ENCODE measurements at places on chromosomes 12 and 14.

DNA sequence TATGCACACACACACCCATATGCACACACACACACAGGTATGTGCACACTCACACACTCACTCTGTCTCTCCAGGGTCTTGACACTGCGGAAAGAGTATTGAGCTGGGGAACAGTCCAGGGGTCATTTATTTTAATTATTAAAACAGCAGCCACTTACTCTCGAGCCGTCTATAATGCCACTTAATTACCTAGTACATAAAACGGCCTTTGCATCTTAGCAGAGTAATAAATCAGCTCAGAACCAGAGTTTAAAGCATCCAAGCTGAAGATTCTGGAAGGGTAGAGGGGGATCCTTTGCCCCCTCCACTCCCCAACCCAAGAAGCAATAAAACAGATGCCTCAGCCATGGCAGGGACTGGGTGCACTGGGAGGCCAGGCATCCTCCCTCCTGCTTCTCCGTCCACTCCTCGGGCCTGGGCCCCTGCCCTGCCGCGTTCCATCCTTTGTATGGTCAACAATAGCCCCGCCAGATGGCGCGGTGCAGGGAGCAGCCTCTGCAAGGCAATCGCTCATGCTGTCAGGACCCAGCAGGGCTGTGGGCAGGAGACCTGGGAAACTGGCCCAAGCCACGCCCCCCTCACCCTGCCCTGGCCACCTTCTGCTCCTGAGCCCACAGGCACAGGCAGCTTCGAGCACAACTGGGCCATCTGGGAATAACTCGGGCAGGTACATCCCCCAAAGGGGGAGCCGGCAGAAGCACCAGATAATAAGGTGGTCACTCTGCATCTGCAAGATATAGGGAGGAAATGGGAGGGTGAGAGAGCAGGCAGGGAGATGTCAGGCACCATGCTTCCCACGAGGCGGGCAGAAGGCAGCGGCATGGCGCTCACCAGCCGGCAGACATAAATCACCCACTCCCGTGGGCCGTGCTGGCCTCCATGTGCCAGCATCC, 40.9 kb downstream of the CCDC85C start:
- no peak for DNase-seq

GRCh38 chr14:75969126-75969525, 12.7 kb downstream of the TGFB3 start:
- no peak for DNase-seq

DNA sequence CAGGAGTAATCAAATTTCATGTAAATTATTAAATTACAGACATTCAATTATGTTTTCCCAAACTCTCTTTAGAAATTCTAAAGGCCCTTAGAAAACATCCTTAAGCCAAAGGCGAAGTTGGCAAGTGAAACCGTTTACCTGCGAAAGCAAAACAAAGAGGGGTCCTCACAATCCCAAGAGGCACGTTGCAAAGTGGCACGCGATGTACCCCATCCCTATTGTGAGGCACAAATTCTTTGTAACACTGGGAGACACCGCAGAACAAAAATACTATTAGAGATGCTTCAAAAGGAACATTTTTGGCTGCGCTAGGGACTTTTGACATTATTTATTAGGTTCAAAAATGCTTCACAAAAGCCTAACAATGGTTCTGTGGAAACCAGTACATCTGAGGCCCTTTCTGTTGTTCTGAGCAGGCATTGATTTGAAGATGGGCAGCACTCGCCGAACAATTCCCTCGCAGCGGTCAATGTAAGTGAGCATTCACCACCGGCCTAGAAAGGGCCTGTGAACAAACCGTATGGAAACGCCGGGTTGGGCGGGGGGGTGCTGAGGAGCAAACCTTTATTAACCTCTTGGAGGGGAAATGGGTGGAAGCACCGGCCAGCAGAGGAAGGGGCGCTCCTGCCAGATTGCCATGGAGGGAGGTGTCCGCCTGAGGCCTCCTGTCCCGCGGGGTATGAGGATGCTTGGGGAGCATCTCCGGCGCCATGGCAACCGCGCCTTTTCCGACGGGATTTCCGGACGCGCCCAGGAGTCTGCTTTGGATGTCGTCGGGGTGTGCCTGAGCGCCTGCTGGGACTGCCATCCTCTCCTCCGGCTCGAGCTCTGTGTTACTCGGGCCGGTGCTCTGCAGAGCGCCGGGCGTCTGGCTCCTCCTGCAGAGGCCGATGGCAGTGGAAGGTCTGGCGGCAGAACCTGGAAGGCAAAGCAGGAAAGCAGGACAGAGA, 193.9 kb downstream of the C12orf42 start:
- no peak for DNase-seq

GRCh38 chr12:47705229-47705565, 633 bp downstream of the RPAP3 start:
- no peak for DNase-seq

DNA sequence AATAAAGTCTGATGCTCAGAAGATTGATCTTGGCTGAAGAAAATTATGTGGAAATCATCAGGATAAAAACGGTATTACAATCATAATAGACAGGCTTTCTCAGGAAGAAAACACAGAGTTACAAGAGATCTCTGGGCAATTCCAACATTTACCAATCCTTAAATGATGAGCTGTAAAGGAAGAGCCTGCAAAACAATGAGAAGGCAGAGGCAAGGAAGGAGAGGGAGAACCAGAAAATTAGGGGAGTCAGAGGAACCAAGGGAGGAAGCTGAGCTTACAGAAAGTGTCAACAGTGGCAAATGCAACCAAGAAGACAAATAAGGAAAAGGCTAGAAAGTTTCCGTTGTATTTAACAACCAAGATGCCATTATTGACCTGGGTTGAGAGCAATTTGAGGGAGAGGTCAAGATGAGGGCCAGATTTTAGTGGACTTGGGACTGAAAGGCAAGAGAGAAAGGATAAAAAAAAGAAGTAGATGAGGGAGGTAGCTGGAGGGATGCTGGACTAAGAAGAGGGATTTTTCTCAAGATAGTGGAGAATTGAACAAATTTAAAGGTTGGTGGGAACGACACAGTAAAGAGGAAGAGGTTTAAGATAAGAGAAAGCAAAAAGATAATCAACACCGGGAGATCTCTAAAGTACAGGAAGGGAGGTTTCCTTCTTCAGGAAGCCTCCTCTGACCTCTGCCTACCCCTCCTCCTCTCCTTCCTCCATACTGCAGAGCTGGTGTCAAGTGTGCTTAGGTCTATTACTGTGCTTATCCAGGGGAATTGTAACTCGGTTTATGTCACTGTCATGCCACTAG, 116.9 kb downstream of the DUSP6 start:
- no peak for DNase-seq

GRCh38 chr12:62103748-62104147, 156.5 kb upstream of the USP15 start:
- no peak for DNase-seq

DNA sequence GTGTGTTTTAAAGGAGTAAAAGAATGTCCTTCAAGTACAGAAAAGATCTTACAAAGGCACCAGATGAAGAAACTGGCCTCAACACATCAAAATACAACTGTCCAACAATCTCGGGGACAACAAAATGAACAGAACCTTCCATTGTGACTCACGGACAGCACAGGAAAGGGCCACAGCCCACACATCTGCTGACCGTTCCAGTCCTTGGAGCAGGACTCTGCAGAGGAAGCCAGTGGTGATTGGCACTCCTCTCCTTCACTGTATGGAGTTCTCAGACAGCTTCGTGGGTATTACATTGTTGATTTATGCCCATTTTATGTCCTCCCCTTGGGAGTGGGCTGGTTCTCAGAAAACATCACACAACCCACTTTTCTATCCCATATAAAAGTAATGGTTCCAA, 32.5 kb upstream of the TC2N start:
- peak; percentile 15 for DNase-seq

- DNase-seq: peak; percentile 82
Observed at GRCh38 chr12:50690925-50691324, 73.0 kb upstream of the ATF1 start.

DNA sequence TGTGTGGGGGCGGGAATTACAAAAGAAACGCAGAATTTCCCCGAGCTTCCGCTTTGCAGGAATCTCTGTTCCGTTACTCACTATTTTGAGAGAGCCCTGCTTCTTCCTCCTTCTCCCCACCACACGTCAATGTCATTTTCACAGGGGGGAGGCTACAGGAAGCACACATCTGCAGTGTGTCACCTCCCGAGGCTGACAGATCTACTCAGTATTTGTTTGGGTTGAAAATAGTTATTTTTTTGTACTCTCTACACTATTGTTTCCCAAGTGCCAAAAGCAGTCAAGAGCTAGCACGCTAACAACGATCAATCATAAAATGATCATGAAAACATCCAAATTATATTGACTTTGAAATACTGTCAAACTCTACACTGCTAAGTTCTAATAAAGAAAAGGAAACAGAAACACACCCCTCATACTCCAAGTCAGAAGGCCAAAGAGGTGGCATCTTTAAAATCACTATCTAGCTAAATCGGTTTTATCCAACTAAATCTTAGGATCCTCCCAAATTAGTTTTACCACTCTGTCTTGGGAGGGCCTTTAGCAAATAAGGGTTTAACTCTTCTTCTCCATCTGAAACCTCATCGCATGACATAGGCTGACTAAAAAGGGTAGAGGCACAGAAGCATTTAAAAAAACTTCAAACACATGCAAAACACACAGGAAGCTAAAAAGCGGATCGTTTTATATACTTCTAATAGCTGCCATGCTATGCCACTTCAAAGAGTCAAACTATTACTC, 51.8 kb downstream of the FOXN3 start:
- DNase-seq: no peak

DNA sequence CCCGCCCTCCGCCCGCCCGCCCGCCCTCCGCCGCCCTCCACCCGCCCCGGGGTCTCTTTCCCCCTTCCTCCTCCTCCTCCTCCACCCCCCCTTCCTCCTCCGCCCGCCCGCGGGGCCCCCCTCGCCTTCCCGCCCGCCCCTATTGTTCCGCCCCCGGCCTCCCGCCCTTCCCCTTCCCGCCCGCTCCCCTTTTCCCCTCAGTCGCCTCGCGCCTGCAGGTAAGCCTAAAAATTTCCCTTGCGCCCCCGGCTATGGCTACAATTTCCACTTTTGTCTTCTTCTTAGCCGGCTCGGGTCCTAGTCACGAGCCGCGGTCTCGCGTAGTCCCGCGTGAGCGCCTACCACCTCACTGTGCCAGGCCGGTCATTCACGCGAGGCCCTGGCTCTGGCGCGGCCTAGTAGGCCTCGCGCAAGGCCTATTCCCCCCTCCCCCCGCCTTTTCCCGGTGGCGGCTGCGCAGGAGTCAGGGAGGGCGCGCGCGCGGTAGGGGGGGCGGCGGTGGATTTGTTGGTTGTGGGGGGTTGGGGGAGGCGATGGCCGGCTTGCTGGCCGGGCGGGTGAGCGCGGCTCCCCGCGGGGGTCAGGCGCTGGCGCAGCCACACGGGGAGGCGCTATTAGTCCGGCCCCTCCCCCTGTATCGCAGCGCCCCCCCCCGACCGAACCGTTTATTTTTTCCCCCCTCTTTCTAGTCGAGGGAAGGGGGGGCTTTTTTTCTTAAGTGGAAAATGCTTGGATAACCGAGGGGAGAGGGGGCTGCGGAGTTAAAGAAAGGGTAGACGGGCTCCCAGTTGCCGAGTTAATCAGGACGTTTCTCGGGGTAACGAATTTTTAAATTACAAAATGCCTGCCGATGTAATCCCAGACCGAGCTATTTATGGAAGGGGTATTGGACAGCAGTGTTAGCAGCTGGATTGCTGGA, 516 bp downstream of the PCBP2 start:
- DNase-seq: peak; percentile 72

- no peak for DNase-seq
Observed at GRCh38 chr12:72098622-72099021, 160.0 kb downstream of the TPH2 start.

- DNase-seq: no peak
Observed at GRCh38 chr14:92719421-92719820, 29.0 kb downstream of the LGMN start.

GRCh38 chr14:81767266-81767995, 233.8 kb upstream of the SEL1L start:
- peak; percentile 60 for DNase-seq

DNA sequence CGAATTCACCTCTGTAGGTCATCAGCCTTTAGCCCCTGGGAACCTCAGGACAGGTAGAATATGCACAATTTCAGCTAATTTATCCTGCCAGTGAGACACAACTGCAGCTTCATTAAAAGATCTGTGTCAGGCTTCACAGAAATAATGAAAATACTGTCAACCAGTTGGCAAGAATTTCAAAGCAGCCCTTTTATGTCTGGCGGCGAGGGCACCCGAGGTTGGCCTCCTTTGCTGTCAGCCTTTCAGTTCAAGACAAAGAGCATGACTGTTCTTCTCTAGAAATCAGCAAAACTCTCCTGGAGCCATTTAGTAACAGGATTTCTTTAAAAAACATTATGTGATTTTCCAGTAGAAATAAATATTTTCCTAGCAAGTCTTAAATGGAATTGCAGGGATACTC, 75.9 kb downstream of the BBS10 start:
- DNase-seq: peak; percentile 84

DNA sequence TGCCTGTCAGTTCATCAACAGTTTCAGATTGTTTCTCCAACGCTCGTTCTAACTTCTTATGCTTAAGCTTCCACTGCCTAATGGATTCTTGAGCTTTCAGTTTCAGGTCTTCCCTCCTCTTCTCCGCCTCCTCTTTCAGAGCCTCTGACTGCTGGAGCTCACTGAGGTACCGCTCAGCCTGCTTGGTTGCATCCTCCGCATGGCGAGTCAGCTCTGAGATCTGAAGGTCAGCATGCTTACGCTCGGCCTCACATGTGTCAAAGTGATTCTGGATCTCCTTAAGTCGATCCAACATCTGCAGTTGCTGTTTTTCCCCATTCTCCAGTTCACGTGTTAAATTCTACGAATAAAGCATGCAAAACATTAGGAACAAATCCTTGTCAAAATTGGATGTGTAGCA, 148.8 kb downstream of the CEP128 start:
- DNase-seq: no peak

GRCh38 chr14:74161526-74162158, 76.9 kb downstream of the LIN52 start:
- DNase-seq: no peak

DNA sequence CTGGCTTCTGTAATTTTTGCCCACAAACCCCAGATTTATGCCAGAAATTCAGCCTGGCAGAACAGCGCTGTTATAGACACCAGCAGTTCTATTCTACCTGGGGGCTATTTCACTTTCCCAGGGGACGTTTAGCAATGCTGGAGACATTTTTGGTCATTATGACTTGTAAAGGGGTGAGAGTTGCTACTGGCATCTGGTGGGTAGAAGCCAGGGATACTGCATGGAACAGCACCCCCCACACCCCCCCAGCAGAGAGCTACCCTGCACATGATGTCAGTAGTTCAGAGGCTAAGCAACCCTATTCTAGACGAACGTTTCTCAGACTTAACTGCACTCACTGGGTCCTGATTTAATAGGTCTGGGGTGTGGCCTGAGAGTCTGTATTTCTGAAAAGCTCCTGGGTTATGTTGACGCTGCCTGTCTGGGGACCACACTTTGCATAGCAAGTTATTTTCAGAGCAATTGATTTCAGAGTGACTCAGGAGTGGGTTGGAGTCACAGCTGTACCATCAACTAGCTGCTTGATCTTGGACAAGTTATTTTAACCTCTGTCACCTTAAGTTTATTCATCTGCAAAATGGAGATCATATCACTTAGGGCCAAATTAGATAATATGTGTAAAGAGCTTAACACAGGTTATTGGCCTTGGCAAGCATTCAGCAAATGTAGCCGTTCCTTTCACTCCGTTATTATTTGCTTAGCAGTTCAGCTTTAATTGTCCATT, 48.5 kb downstream of the CHST11 start:
- DNase-seq: no peak

- DNase-seq: peak; percentile 20
Observed at GRCh38 chr12:116687888-116688287, 50.0 kb downstream of the SPRING1 start.

Data from foreskin melanocyte (primary cell).